HT1080 (cell line): ENCODE measurements at places on chromosomes 13 and 19. TPM values are rescaled to one million over a fixed set of nuclear protein-coding genes. Genes with fewer than 3 reads are reported as not detected.

DNA sequence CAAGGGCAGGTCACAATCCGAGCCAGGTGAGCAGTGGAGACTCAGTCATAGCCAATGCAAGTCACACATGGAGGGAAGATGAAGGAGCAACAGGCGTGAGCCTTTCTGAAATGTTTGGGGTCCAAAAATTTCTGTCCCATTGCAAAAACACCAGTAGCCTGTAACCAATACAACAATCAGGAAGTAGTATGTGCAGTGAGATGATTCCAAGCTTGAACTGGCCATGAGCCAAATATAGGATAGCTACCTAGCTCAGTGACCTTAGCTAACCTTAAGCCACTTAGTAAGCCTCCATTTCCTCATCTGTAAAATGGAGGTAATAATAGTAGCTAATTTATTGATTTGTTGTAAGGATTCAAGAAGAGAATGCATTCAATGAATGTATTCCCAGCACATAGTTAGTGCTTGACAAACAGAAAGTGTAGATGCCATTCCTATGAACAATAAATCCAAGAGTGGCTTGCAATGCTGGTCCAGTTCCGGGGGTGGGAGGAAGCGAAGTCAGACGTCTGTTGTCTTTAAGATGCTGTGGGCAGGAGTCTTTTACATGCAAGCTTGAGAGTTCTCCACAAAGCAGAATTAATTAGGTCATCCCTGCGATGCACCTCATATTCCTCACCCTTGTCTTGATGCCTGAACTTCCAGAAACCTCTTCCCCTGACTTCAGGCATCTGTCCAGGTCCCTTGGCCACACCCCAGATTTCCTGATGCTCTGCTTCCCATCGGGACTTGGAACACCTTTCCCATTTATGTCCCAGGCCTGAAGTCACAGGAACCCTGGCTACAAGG, 195.7 kb upstream of the UBL3 start:
- peak; percentile 50 for DNase-seq

GRCh38 chr13:74168263-74168675, 34.1 kb upstream of the KLF12 start:
- no peak for DNase-seq

DNA sequence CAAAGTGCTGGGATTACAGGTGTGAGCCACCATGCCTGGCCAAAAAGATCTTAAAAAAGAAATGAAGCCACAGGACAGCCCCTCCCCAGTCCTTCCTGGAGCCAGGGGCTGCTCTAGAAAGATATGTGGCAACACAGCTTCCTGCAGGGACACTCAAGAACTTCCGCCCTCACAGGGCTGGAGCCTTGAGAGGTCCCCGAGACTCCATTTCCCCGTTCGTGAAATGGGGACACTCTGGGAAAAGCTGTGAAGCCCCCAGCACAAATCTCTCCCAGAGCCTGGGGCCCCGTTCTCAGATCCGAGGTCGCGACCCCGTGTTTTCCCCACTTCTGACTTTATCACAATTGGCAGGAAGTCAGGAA, 2.5 kb upstream of the GPX4 start:
- DNase-seq: no peak

DNA sequence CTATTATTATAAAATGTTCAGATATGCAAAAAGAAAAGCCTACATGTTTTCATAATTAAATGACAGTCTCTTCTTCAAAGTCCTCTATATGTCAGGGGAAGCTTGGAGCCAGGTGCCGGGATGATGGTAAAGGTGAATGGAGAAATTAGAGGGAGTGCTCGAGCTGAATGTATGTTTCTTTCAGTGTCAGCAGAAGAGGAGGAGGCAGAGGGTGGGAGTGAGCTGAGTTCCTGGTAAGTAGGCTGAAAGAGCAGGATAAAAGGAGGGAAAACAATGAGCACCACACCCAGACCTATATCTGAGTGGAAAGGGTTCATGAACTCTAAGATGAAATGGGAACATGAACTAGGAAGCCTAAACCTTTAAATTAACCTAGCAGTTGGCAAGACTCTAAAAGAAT, 307.6 kb upstream of the NBEA start:
- DNase-seq: no peak

GRCh38 chr19:15464394-15465385, at the start of gene RASAL3:
TSS of gene RASAL3 (minus strand) at chr19:15464544. CDS start at chr19:15464358, 186 bp downstream.
- DNase-seq: no peak

- DNase-seq: no peak
Observed at GRCh38 chr13:21436582-21436981, 22.5 kb downstream of the ZDHHC20 start.

GRCh38 chr13:50123862-50124535, 108.8 kb downstream of the KCNRG start:
- DNase-seq: peak; percentile 96

GRCh38 chr13:79456051-79456450, 24.9 kb upstream of the NDFIP2 start:
- no peak for DNase-seq

- DNase-seq: peak; percentile 64
Observed at GRCh38 chr13:100608906-100609305, 20.3 kb upstream of the GGACT start.

DNA sequence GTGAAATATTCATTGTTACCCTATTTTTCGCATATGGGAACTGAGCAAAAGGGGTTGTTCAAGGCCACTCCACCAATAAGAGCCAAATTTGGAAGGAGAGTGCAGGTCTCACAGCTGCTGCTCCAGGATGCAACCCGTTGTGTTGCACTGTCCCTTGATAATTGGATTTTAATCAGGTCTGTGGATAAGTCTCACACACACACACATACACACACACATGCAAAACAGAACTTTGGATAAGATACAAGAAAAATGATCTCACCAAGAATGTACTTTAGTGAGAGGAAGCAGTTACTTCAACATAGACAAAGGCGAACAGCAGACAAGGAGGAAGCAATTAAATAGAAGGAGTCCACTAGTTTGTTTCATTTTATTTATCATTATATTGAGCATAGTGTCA, 127.3 kb upstream of the EDNRB start:
- no peak for DNase-seq

DNA sequence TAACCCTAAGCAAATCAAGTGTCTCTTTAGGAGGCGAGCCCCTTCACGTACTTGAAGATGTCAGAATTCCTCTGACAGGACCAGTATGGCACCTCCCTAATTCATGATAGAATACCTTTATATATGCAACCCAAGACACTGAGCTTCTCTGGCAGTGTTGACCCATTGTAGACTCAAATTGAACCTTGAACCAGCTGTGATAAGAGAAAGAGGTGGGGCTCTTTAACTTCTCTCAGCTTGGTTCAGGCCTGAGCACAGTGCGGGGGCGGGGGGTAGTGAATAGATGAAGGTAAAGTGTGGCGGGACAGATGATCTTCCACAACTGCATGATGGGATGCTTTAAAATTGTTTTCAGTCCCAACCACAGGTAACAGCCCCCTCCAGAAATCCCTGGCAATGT, 12.1 kb downstream of the MBNL2 start:
- DNase-seq: no peak

GRCh38 chr13:113731192-113732175, 27.5 kb upstream of the TMEM255B start:
- no peak for DNase-seq

- no peak for DNase-seq
Observed at GRCh38 chr13:100534147-100534843, 54.3 kb downstream of the GGACT start.

DNA sequence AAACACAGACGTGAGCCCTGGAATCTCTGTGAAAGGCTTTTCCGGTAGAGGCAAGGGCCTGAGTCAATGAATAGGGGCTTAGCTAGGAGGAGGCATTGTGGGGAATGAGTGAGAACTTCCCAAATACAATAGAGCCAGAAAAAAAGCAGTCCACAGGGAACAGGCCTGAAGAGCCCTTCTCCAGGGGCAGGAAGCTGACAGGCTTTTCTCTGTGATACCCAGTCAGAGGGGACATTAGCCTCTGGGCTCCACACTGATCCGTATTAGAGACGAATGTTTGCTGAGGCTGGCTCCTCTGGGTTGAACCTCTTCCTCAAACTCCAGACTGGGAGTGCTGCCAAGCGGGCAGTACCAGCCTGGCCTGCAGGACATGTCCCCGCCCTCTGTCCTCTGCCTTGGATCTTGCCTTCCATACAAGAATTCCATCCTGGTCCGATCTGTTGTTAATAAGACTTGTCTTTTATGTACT, 2.3 kb downstream of the DHRS12 start:
- DNase-seq: no peak

- DNase-seq: no peak
Observed at GRCh38 chr13:48222358-48223301, 10.4 kb upstream of the ITM2B start.

DNA sequence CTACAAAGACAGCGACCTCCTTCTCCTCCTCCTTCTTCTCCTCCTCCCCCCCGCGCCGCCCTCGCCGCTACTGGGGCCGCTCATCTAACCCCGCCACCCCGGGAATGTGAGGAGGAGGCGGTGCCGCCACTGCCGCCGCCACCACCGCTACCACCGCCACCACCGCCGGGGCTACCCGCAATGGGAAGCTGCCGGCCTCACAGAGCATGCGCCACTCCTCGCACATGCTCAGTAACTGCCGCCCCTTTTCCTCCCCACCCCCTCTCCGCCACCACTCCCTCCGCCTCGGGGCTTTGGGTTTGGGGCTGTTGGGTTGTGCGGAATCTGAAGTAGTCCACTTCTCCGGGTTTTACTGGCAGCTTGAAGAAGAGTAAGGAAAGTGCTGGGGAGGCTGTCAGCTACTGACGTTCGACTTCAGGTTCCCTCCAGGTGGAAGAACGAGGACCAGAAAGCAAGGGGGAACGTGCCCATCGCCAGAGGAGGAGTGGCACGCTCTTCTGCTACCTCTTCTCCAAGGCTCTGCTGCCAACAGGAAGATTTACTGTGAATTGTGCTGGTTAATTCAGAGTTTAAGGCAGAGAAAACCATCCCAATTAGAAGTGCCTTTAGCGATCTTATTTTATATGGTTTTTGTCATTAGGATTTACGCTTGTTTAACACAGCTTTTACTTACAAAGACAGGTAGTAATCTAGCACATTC, at the start of gene MYCBP2:
Gene MYCBP2 (minus strand): TSS at position 190 of the 700 bp plus-strand sequence. CDS start 319 bp downstream, outside the sequence.
- peak; percentile 97 for DNase-seq

DNA sequence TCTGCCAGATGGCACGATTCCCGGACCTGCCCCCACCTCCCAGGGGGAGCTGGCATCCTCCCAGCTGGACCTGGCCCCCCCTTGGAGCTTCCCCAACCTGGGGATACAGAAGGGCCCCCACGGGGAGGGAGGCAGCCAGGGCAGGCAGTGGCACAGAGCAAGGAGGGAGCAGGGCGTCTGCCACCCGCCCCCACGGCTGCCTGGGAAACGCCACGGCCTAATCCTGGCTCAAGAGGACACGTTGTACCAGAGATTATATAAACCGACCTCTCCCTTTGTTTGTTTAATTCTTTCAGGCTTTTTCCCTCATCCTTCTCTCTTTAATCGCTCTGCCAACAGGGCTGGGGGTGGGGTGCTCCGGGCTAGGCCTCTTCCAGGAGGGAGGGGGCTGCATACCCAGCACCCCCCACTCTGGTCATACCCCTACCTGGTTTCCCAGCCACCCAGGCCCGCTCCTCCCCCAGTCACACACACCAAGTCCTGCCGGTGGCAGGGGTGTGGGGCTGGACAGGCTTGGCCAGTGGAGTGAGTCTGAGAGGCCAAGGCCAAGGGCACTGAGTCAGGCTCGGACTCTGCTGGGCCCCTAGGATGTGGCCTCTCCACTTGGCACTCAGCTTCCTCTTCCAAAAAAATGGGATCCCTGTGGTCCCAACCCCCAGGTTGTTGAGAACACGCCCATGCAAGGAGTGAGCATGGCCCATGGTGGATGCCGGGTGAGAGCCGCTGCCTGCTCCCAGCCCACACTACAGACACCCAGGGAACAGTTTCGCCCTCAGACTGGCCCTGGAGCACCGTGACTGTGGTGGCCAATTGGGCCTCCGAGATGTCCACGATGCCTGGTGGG, 29.5 kb upstream of the NFIC start:
- no peak for DNase-seq

DNA sequence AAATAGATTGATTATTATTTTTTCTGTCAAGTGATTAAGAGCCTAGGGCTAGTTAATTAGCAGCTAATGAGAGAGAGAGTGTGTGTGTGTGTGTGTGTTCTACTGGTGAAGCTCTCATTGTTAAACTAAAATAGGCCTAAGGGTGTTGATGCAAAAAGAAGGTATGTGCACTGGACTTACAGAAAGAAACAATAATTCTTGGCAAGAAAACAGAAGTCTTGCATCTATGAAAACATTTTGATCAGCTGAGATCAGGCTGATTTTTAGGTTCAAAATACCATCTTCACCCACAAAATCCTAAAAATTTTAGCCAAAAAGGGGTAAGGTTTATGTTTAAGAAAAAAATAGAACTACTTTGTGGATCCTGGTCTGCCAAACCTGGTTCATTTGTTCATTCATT, 106.5 kb downstream of the POSTN start:
- no peak for DNase-seq

DNA sequence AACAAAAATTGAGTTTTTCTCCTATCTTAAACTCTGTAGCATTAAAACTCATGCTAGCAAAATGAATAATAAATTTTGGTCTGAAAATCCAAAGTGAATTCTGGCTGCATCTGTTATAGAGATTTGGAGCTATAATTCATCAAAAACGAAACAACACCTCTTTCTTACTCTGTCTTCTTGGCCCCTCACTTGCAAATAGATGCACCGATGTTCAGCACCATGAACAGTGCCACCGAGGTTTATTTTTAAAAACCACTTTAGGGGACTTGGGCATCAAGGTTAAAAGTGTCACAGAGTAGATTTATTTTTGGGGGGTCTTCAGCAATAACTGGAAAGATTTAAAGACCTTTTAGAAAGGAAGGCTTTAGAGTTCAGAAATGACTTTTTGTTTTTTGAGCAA, 26.1 kb upstream of the EID2 start:
- no peak for DNase-seq

- no peak for DNase-seq
Observed at GRCh38 chr13:33182729-33183128, 102.8 kb downstream of the STARD13 start.

DNA sequence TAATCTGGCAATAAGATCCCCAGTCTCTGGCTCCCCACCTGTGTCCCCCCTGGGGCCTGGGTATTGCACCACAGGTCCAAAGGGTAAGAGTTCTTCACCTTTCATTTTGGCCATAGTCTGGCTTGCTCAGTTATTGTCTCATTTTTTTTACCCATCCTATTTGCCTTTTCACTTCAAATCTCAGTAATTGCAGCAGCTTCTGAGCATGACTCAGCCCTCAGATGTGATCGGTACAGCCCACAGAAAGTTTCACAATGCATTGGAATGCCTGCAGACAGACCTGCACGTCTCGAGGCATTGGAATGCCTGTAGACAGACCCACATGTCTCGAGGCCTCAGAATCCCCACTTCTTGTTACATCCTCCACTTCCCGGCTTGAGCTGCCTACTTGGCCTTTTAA, 173.6 kb downstream of the NUFIP1 start:
- peak; percentile 95 for DNase-seq

Gene CGB5
- 0.16 and 0.67 TPM in 2 replicates for total RNA-seq

Gene TNFSF9
- total RNA-seq: 35.7 and 45.9 TPM in 2 replicates

Gene OLFM2
- total RNA-seq: not detected in 2 replicates

Gene ANGPTL4
- not detected in 2 replicates for total RNA-seq

Gene CAPN12
- total RNA-seq: 0.10 and 0.14 TPM in 2 replicates

Gene RNF17
- total RNA-seq: 6.8 TPM in 2 replicates

Gene ZNF582
- total RNA-seq: 0.06 and 0.53 TPM in 2 replicates

Gene ADGRL1
- 8.7 and 17.4 TPM in 2 replicates for total RNA-seq

Gene LPAR2
- total RNA-seq: 0.21 and 0.63 TPM in 2 replicates

Gene CALR3
- not detected in 2 replicates for total RNA-seq
